DND-41 (cell line): ENCODE measurements at places on chromosomes 5 and 9.

GRCh38 chr9:130193531-130194377 is 21.6 kb downstream of the NCS1 start:
- DNase-seq: no peak

DNA sequence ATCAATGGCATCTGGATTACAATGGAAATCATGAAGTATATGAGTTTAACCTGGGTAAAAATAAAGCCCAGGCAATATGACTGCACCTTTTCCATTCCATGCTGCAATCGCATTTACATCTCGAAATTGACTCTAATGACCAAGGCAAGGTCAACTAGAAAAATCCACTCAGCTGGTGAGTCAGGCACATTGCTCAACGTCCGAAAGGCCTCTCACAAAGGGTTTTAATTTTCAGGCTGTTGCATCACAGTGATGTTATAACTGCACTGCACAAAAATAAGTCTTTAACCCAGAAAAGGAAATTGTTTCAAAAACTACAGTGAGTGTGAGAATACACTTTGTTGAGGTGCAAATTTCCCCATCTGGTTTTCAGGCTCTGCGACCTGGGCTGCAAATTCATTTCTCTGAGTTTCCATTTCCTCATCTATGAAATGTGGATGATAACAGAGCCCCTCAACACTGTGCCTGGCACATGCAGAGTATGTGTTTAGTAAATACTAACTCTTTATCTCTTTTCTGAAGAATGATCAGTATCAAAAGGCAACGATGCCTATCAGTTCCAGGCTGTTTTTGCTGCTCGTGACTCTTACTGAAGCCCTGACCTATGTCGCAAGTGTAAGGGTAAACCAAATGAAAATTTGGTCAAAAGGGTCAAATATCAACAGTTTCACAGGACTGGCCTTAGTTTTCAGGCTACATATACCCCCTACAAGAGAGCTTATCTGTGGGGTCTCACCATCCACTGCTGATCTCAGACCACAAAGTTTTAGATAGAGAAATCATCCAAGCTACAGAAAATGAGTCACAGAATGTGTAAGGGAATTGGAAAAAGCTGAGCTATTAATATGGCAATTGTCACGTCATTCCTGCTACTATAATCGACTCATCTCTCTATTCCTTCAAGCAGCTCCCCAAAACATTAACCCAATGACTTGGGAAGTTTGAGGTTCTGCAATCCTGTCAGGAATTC is 4.1 kb downstream of the NFIL3 start:
- no peak for DNase-seq

GRCh38 chr5:75951158-75951557 is 132.0 kb upstream of the SV2C start:
- DNase-seq: no peak

- no peak for DNase-seq
Observed at GRCh38 chr5:79301046-79301712, 65.2 kb downstream of the JMY start.

DNA sequence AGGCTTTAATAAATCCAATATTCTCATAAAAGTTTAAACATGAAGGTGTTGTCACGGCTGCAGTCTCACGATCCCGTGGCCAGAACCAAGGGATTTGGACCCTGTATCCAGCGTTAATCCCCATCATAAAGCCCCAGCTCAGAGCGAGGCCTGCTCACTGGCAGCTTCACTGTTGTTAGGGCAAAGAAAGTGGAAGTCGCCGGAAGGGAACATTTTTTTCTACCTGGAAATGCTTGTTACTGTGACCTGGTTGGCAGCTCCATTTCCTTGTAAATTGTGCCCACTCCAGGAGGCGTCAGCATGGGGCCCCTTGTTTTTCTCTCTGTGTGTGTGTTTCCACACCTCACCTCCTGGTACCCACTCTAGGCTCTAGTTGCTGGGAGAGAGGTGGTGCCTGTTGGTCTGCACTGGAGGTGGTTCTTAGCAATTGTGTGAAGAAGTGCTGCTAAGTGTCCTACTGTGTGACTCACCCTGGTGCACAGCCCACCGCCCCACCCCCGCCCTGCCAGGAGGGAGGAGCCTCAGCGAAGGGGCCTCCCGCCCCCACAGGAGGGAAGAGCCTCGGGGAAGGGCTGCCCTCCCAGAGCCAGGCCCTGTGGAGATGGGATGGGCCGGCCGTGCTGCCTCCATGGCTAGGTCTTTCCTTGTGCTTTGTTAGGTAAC is 105.1 kb downstream of the EHMT1 start:
- DNase-seq: no peak

GRCh38 chr5:133509742-133510079 is 102.6 kb downstream of the FSTL4 start:
- no peak for DNase-seq

DNA sequence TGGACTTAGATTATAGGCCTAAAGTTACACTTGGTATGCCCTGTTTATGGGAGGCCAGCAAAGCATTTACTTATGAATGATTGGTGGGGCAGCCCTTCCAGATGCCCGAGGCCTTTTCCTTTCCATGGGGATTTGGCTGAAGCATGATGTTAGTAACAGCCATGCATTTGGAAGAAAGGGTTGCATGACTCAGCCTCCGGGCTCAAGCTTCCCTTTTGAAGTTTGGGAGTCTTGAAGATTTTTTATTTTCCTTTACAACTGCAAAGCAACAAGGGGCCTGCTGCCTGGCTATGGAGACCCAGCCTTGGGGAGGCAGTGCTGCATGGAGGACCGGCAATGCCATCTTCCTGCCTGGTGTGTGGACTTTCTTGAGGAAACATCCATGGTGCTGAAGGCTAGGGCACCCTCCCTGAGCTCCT is 244.7 kb downstream of the ICE1 start:
- DNase-seq: no peak

GRCh38 chr9:127311239-127311741 is 46.7 kb downstream of the GARNL3 start:
- DNase-seq: peak; percentile 12

GRCh38 chr5:117594166-117594565 is 1019.5 kb upstream of the SEMA6A start:
- no peak for DNase-seq

GRCh38 chr5:103821361-103821760 is 258.8 kb upstream of the NUDT12 start:
- no peak for DNase-seq

- peak; percentile 73 for DNase-seq
Observed at GRCh38 chr5:149442563-149443182, 63.6 kb upstream of the IL17B start.

DNA sequence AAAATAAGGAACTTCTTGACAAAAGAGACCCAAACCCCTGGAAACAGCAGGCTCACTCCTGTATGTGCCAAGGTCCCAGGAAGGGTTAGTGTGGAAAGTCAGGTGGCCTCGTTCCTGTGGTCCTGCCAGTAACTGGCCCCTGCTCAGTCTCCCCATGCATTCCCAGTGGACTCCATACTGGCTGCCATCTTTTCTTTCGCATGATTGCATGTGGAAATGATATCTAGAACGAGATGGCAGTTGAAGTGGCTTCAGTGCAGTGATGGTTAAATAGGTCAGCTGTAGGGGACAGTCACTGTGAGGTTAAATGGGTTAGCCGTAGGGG is 30.4 kb downstream of the AHRR start:
- no peak for DNase-seq

DNA sequence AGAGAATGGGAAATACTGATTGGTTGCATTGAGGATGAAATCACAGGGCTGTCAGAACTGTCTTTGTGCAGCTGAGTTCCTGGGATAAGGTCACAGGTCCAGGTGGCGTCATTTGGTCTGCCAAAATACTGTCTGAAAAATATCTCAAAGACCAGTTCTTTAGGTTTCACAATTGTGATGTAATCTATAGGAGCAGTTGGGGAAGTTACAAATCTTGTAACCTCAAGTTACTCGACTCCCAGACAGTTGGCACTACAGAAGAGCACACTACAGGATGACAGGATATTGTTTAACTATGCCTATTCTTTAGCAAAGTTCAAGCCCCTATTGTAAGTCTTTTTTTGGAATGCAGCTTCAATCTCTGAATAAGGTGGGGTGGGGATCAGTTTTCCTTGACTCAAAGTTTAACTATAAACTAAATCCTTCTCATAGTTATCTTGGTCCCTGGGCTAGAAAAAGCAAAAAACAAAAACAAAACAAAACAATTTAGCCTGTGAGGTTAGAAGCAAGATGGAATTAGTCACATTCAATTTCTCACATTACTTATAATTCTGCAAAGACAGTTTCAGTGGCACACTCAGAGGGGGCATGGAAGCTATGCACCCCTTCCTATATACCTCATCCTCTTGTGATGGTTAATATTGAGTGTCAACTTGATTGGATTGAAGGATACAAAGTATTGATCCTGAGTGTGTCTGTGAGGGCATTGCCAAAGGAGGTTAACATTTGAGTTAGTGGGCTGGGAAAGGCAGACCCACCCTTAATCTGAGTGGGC is 276.0 kb downstream of the AUH start:
- no peak for DNase-seq

- DNase-seq: no peak
Observed at GRCh38 chr5:147544556-147544955, 34.7 kb upstream of the DPYSL3 start.

GRCh38 chr5:24646915-24647314 is 2.1 kb upstream of the CDH10 start:
- DNase-seq: no peak

- DNase-seq: no peak
Observed at GRCh38 chr9:79672236-79672635, 100.5 kb downstream of the TLE4 start.

- no peak for DNase-seq
Observed at GRCh38 chr5:22258139-22258538, 595.0 kb downstream of the CDH12 start.

- no peak for DNase-seq
Observed at GRCh38 chr9:304519-305185, 90.0 kb downstream of the DOCK8 start.

DNA sequence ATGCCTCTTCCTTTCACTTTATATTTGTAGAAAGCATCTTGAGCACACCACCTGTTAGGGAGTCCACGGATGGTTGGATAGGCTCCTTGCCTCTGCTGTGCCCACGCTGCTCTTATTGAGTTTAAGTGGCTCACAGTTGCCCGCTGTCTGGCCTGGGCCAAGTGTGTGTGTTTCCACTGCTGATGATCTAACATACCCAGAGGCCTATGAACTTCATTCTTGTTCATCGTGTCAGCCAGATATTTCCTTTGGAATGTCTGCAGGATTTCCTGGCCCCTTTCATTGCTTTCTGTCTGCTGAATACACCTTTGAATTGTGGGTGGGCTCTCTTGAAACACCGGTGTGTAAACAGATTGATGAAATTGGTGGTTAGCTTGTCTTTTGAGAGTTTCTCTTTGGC is 46.6 kb downstream of the MVB12B start:
- no peak for DNase-seq

DNA sequence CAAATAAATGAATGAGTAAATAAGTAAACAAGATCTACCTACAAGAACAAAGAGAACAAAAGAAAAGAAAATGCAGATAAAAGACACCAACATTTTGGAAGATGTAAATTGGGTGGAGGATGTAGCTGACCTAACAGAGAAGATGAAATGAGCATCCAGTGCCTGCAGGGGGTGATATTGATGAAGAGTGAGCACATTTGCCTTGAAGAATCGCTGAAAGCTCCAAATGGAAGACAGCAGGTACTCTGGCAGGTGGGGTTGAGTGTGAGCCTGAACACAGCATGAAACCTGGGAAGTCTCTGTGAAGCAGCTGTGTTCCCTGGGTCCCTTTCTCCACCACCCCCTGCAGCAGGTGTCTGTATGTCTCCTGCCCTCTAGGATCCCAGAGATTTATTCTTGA is 125.6 kb downstream of the NXNL2 start:
- peak; percentile 8 for DNase-seq

DNA sequence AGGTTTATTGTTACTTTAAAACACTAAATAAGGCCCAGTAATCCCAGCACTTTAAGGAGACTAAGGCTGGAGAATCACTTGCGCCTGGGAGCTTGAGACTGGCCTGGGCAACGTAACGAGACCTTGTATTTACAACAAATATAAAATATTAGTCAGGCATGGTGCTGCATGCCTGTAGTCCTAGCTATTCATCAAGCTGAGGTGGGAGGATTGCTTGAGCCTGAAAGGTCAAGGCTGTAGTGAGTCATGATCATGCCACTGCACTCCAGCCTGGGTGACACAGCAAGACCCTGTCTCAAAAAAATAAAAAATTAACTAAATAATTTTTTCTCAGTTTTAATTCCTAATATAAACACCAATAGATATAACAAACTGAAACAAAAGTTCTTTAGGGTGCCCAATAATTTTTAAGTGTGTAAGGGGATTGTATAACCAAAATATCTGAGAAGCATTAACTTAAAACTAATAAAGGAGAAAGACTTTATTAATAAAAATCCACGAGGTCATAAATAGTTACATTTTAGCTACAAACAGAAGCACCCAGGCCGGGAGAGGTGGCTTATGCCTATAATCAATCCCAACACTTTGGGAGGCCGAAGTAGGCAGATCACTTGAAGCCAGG is 32.7 kb downstream of the FAM13B start:
- DNase-seq: no peak
